Muscle of leg (tissue), 16 donors: ENCODE measurements at places on chromosomes 11 and 22. TPM values are rescaled to one million over a fixed set of nuclear protein-coding genes. Genes with fewer than 3 reads are reported as not detected.

YAP1 gene
- total RNA-seq: 50.5 TPM

DNA sequence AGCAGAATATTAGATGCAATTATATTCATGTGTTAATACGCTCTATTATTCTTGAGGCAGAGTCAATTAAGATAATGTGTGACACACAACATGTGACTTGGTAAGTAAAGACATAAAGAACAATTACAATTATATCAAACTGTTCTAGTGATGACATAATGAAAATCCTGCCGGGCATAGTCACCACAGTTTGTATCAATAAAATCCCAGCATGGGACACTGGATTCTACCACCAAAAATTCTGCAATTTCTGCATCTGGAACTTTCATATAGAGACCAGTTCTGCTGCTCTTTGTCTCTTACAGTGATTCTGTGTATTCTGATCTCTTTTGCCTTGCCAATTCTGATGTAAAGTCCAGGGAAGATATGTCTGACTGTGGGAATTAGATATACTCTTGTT lies 495.6 kb upstream of the LRRC4C start:
- no peak for DNase-seq

GRCh38 chr11:8282631-8283030 lies 19.0 kb upstream of the LMO1 start:
- no peak for DNase-seq

- no peak for DNase-seq
Measured at GRCh38 chr11:34970033-34970432, 53.6 kb downstream of the PDHX start.

GRCh38 chr11:55652560-55652959 lies 4.4 kb downstream of the OR4S2 start:
- DNase-seq: no peak
